ENCODE measurements at places on chromosomes 5 and 9.

- no peak for DNase-seq
These were observed 92.6 kb downstream of the LIFR start for GRCh38 chr5:38463634-38464521.

DNA sequence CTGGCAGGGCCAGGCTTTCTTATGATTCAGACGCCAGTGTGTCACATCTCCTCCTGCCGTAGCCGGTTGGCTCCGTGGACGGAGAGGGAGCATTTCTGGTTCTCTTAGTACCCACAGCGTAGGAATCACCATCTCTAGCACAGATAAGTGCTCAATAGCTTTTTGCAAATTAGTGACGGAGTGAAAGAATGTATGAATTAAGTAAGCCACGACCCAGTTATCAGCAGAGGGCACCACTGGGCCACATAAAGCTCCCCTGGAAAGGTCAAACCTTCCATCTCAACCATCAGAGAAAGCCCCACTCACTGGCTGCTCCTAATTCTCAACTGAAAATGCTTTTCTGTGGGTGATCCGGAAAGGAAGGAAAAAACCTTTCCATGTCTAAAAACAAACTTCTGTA is 317.0 kb upstream of the ADCY2 start:
- no peak for DNase-seq

DNA sequence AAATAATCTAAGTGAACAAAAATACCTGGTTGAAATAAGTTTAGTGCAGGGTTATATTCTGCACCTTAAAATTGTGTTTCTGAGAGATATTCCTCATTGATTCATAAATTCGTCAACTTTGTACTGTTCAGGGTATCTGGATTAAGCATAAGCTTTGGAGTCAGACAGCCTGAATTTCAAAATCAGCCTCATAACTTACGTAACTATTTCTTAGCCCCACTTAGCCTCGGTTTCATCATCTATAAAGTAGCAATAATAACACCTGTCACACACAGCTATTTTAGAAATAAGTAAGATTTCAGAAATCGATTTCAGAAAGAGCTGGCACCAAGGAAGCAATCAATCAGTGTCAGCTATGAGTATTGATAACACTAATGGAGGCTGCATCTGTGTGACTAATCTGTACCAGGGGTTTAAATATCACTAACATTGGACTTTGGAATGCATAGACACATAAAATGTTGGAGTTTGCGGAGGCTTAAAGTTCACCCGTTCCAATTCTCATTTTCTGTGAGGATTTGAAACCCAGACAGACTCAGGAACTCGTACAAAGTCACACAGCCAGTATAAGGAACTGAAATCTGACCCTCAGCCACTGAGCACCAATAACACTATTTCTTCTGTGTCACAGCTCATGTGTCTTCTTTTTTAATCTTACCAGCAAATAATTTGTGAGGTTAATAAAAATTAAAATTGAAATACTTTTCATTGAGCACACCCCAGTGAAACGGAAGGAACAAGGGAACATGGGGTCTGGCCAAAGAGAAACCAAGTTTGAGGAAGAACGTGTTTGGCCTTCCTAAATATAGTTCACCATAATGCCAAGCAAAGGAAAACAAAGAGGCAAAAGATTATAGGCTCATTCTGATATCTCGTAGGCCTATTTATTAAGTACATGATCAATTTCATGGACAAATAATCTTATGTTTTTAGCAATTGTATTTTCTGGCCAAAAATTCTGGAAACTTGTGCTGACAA is 194.4 kb upstream of the PTGER4 start:
- DNase-seq: no peak

DNA sequence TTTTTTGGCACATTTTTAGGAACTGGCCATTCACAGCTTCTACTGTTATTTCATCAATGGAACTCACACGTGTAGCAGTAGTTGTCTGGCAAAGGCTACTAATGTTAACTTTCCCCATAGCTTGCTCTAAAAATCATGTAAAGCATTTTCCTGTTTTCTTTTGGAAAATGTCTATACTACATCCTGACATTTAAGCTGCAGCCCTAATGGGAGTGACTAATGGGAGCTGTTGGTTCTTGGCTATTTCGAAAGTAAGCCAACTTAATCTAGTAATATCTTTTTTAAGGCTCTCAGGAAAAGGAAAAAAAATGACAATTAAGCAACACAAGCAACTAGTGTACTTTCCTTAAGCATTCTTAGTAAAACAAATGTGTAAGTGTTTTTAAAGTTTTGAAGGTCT is 169.2 kb downstream of the SLC12A2 start:
- no peak for DNase-seq

GRCh38 chr9:96219900-96220257 is 82.1 kb downstream of the HSD17B3 start:
- no peak for DNase-seq

GRCh38 chr5:68720884-68721610 is 372.8 kb upstream of the SLC30A5 start:
- DNase-seq: no peak

DNA sequence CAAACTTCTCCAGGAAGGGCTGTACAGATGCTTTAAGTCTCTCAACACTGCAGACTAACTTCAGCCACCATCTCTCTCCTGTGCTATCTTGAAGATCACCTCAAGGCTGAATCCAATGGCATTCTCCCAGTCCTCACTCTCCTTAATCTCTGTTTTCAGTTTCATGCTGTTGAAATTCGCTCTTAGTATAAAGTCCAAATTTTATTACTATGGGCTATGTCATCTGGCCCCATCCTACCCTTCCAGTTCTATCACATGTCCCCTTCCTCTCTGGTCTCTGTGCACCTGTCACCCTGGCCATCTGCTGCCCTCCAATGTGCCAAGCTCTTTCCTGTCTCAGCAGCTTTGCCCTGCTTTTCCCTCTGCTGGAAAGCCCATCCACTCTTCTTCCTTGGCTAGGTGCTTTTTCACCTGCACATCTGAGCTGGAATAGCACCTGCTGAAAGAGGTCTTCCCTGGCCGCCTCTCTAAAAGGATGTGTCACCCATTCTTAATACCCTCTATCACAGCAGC is 284.7 kb upstream of the MAP3K1 start:
- DNase-seq: no peak

DNA sequence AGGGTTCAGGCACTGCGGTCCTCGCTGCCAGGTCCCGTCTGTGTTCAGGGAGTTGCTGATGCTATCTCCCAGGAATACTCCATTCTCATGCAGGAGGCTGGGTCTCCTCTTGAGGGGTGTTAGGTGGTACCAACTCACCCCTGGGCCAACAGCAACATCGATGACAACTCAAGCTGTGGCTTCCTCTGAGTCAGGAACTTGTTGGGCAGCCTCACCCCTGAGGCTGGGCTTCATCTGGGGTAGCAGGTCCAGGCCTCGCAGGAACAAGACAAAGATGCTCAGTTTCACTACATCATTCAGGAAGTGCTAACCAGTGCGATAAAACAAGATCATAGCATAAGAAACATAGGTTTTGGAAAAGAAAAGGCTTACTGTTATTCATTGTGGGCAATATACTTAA is 125.9 kb downstream of the SYK start:
- DNase-seq: no peak

GRCh38 chr5:150052226-150052955 is 34.0 kb downstream of the CSF1R start:
- no peak for DNase-seq

DNA sequence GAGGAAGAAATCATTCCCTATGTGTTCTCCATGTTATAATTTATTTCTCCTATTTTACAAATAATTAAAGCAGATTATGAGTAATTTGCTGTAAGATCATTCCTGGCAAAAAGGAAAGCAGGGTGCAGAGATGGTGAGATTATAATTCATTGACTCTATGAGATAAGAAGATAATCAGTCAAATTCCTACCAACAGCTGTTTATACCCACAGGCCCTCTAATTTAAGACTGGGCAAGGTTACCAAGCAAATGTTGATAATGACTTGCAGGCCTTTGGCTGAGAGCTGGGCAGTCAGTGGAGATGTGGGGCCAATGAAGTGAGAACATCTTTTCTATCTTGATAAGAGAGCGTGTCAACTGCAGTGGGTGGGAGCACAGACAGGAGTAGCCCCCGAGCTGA is 222.7 kb downstream of the ICE1 start:
- no peak for DNase-seq

DNA sequence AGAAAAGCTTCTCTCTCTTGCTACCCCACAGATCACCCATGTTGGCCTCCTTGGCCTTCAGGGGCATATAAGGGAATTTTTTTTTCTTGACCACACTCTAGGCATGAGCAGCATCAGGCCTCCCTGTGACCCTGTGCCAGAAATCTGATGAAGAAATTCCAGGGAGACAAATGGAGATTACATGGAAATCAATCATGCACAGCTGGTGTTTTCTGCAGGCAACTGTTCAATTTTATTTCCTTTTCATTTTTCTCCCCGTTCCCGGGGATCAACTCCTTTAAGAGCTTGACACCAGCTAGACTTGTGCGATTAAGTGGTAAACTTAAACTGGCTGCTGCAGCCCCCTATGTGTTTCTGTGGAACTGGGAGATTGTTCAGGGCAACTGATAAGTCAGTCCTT is 59.3 kb downstream of the GALNT10 start:
- DNase-seq: no peak

DNA sequence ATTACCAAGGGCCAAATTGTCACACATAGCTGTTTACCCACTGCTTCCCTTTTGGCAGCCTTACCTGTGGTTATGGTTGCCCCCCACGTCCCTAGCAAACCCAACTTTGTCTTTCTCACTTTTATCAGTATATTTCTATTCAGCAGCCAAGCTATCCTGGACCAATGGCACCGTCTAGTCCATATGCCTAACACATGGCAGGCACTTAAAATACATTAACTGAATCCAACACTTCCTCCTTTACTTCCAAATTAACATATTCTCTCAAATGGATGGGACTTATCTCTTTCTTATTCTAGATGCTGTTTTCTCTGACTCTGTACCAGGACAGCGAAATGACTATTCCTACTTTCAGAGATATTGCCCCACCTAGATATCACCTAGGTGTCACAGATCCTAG is 50.9 kb upstream of the SLC44A1 start:
- DNase-seq: no peak

- no peak for DNase-seq
These were observed 66.1 kb upstream of the ADRA1B start for GRCh38 chr5:159850160-159850559.

DNA sequence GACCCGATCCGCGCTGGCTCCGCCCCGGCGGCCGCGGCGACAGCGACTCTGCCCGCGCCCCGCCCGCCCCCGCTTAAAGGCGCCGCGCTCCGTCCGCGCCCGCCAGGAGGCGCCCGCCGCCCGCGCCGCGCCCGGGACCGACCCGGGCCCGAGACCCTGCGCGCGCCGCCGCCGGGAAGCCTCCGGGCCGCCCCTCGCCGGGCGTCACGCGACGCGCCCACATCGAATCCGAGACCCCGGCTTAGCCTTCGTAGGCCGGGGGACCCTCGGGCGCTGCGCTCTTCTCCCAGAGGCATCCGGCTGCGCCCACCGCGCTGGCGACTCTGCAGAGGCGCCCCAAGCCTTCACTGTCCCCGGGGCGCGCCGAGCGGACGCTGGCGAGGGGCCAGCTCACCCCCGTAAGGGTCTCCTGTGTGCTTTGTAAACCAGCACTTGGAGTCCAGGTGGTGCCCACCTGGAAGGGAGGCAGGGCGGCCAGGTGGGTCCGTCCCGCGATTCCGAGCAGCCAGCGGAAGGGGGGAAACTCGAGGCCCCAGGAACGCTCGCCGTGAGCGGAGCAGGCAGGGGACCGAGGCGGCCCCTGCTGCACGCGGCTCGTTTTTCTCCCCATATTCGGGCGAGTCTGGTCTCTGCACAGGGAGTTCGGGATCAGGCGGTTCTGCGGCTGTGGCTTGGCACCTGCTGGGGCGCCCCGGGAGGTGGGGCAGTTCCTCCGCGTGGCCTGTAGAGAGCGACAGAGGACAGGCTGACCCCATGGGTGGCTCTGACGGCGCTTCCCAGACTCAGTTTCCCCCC is 423 bp upstream of the ABCA2 start:
- peak; percentile 64 for DNase-seq

GRCh38 chr5:53313145-53313544 is 167.3 kb upstream of the FST start:
- no peak for DNase-seq

DNA sequence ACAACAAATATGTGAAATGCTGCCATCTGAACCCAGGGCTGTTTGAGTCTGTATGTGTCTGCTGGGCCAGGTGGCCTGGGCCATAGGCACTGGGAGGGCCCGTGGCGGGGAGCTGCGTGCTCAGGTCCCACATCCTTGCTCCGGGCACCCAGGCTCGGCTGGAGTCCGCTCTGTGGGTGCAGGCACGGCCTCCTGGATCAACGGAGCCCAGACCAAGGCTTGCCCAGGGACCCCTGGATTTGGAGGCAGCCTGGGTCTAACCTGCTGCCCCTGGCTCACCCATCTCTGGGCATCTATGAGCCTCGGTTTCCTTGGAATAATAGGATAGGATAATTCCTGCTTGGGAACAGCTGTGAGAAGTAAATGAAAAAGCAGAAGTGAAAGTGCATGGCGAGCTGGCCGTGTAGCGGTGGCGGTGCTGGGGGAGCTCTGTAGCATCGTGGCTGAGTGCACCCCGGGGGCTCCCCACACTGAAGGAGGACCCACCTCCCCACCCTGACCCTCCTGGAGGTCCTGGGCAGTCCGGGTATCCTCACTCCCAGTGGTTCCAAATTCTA is 1.2 kb downstream of the CDHR2 start:
- no peak for DNase-seq

Data from T-helper 17 cell (primary cell).